ENCODE measurements at places on chromosomes 4 and X. TPM values are rescaled to one million over a fixed set of nuclear protein-coding genes. Genes with fewer than 3 reads are reported as not detected.

DNA sequence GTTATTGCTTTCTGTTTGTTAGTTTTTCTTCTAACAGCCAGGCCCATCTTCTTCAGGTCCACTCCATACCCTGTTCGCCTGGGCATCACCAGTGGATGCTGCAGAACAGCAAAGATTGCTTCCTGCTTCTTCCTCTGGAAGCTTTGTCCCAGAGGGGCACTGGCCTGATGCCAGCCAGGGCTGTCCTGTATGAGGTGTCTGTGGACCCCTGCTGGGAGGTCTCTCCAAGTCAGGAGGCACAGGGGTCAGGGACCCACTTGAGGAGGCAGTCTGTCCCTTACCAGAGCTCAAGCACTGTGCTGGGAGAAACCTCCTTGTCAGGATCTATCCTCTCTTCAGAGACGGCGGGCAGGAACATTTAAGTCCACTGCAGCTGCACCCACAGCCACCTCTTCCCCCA, 2.5 kb upstream of the PAGE2B start:
- peak; percentile 60 for DNase-seq

DNA sequence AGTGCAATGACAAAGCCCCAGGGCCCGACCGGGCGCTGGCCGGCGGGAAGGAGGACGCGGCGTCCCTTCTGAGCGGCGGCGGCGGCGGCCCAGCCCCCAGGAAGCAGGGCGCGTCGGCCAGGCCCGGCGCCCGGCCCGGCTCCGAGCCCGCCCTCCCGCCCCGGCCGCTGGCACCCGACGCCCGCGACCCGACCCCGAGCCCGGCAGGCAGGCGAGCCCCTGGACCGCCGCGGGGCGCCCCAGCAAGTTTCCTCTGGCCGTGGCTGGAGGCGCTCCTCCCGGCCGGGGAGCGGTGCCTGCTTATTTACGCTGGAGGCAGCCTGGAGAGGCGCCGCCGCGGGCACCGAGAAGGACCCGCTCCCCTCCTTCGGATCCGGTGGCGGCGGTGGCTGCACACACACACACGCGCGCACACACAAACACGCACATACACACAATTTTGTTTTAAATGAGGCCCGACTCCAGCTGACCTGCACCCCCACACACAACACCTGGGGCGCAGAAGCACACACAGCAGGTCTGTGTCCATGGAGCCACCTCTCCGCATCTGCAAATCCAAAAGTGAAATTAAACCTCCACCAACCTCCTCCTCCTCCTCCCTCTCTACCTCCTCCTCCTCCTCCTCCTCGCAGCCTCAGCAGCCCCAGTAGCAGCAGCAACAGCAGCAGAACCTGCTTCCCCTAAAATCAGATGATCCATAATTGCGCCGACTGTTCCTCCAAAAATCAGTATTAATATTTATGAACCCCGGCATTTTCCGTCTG, 669 bp downstream of the IRF2 start:
- no peak for DNase-seq

- no peak for DNase-seq
These were observed 23.2 kb downstream of the TMSB4X start for GRCh38 chrX:12997906-12998687.

GRCh38 chrX:7841084-7841805, 1.7 kb upstream of the VCX start:
- no peak for DNase-seq

Gene SOD3
- total RNA-seq: 22.9 TPM

- no peak for DNase-seq
These were observed 15.2 kb upstream of the GALNT7 start for GRCh38 chr4:173153445-173153844.

GRCh38 chrX:97628807-97629596, 745.3 kb downstream of the RPA4 start:
- no peak for DNase-seq

DNA sequence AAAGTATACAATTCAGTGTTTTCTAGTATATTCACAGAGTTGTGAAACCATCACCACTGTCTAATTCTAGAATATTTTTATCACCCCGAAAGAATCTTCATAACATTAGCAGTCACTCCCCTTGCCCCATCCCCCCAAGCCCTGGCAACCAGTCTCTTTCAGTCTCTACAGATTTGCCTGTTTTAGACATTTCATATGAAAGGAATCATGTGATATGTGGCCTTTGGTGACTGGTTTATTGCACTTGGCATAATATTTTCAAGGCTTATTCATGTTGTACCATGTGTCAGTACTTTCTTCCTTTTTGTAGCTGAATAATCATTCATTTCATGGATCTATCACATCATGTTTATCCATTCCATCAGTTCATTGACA, 371.7 kb downstream of the AFF2 start:
- no peak for DNase-seq

- no peak for DNase-seq
These were observed 332.9 kb downstream of the PPP3CA start for GRCh38 chr4:101014417-101014816.

DNA sequence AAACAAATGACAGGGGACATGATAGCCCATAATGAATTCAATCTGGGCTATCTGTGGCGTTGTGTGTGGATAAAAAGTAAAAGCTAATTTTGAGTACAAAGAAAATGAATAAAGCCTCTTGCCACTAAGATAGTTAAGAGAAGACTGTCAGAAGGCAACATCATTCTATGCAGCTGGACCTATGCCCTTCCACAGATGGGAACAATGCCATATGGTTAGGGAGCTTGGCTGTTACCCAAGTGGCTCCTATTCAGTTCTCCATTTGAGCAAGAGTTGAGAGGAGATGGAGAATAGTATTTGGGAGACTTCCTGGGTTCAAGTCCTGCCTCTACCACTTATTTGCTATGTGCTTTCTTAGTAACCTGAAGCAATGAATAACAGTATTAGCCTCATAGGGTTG, 107.7 kb downstream of the ANXA3 start:
- no peak for DNase-seq

- no peak for DNase-seq
These were observed 54.0 kb upstream of the AMELX start for GRCh38 chrX:11239230-11239629.

GRCh38 chr4:166972071-166972470, 262.2 kb downstream of the SPOCK3 start:
- no peak for DNase-seq

DNA sequence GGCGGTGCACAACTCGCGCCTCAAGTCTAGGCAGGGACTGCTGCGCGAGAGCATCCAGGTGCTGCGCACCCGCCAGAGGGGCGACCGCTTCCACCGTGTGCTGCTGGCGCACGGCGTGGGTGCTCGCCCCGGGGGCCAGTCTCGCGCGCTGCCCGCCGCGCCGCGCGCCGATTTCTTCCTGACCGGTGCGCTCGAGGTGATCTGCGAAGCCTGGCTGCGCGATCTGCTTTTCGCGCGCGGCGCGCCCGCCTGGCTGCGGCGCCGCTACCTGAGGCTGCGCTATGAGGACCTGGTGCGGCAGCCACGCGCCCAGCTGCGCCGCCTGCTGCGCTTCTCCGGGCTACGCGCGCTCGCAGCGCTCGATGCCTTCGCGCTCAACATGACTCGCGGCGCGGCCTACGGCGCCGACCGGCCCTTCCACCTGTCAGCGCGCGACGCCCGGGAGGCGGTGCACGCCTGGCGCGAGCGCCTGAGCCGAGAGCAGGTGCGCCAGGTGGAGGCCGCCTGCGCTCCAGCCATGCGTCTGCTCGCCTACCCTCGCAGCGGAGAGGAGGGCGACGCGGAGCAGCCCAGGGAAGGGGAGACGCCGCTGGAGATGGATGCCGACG, 1.3 kb downstream of the CHST7 start:
- no peak for DNase-seq

- no peak for DNase-seq
These were observed 983.2 kb upstream of the IGFBP7 start for GRCh38 chr4:58093352-58093751.

Gene BBS12
- total RNA-seq: 3.3 TPM

Measured in chondrocyte (in vitro differentiated cells).